ENCODE measurements at places on chromosomes 5 and 9.

DNA sequence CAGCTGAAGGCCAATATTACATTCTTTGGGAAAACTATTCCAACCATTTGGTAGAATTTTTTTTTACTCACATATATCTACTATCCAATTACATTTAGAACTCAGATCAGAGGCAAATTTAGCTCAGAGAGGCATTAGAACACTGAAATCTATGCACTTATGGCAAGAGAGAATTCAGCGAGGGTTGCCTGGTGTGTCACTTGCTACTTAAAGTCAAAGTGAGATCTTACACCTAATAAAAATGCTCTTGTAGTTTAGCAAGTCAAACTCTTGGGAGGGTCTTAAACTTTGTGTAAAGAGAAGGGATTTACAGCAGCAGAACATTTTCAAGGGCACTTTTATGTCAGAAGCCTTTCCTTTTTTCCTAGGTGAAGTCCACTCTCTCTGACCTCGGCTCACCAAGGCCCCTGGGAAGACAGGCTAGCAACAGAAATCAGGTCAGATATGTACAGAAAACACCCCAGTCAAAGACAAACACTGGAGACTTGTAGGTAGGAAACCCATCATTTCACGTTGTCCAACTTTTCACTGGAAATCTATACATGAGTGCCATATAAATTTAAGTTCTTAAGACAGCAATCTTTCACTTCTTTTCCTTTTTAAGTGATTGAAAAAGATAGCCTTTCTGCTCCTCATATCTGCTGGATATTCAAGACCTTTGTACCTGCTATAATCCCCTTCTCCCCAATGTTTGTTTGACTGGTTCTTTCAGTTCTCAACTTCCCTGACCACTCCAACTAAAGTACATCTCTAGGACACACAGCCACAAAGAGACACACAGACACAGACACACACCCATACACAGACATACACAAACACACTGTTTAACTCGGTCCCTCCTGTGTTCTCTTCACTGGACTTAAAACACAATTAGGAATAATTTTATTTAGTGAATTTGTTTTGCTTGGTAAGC is 635.8 kb downstream of the PDE4D start:
- DNase-seq: no peak

- DNase-seq: no peak
Observed at GRCh38 chr5:74386571-74387334, 253.8 kb downstream of the ENC1 start.

DNA sequence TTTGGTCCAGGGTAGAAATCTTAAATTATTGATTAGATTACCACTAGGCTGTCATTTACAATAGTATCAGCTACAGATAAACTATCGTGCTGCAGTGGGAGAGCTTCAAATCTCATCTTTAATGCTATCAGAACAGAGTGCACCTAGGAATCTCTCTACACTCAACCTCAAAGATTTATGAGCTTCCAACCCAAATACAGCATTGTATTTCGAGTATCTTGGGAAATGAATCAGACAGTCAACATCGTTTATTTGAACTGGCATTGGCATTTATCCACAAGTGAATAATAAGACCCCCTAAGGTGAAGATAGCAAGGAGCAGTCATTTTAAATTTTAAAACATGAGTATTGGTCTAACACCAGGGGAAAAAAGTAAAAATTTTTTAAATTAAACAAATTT is 1203.2 kb downstream of the CDH12 start:
- no peak for DNase-seq

GRCh38 chr9:125428902-125429467 is 167.4 kb downstream of the GAPVD1 start:
- no peak for DNase-seq

DNA sequence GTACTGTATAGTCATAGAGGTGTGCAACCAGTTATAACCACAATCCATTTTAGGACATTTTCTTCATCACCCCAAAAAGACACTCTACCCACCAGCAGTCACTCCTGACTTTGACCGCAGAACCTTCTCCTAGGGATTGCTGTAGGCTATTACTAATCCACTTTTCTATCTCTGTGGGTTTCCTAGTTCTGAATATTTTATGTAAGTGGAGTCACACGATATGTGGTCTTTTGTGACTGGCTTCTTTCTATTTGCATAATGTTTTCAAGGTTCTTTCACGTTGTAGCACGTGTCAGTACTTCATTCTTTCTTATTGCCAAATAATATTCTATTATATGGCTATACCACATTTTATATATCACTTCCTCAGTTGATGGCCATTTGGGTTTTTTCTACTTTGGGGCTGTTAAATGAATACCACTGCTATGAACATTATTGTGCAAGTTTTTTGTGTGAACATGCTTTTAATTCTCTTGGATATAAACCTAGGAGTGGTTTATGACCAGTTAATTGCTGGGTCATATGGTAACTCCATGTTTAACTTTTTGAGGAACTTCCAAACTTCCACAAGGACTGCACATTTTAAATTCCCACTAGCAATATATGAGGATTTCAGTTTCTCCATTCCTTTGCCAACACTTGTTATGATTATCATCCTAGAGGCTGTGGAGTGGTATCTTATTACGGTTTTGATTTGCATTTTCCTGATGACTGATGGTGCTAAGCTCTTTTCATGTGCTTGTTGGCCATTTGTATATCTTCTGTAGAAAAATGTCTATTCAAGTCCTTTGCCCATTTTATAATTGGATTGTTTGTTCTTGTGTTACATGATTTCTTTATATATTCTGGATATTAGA is 37.8 kb downstream of the MRRF start:
- DNase-seq: no peak

GRCh38 chr9:7979611-7980010 is 180.0 kb upstream of the DMAC1 start:
- no peak for DNase-seq

DNA sequence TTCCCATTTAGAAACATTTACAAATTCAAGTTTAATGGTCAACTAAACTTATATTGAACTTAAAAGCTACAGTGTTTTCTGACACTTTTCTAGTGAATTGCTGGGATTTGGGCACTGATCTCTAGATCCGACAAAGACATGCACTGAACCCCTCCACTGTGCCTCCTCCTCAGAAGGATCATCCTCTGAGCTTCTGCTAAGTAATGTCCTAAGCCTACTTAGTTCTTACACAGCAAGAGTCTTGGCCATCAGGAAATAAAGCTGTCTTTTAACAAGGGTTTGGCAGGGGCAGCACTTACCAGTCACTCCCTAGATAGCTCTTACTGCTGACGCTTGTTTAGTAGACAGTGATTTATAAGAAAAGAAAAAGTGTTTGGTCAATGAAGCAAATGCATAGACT is 50.5 kb downstream of the FAM81B start:
- DNase-seq: no peak

- no peak for DNase-seq
Observed at GRCh38 chr5:147760086-147760875, 22.2 kb downstream of the JAKMIP2 start.

DNA sequence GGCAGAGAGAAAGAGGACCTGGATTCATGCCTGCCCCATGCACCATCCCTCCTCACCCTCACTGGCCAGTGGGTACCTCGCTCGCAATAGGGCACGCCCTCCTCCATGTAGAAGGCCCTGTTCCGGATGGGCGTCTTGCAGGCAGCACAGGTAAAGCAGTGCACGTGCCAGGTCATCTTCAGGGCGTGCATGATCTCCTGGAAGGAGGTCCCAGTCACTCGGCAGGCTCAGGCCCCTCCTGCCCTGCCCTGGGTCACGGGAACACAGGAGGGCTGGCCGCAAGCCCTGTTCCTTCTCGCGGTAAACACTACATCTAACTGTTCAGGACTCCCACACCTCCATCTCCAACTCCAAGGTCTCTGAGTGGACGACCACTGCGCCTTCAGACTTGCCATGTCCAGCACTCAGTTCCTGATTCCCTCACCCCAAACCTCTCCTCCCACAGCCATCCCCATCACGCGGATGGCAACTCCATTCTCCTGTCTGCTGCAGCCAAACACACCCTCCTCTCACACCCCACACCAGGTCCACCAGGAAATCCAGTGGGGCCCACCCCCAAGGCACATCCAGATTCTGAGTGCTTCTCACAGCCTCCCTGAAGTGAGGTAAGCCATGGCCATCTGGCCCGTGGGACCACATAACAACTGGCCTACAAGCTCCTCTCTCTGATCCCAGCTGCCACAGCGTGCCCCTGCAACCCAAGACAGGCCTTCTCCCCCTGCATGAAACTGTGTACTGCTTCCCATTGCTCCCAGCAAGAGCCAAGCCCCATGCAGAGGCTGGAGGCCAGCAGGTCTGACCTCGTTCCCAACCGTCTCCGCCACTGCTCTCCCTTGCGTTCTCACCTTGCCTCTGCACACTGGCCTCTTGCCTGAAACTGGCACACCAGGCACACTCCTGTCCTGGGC is 10.8 kb upstream of the DBN1 start:
- no peak for DNase-seq

DNA sequence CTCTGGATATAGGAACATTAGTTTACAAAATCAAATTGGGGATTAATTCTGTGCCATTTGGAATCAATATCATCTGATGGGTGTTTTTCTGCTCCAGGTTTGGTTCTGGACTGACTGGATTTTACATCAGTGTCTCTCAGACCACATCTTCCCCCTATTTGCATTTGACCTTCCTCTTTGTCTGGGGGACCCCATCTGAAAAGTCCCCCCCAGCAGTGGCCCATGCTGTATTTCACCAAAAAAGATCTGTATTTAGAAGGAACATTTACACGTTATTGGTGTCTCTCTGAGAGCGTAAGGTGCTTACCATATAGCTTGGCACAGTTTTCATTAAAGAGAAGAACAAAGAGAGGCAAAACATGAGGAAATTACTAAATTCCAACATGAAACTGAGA is 215.6 kb upstream of the CLINT1 start:
- no peak for DNase-seq

DNA sequence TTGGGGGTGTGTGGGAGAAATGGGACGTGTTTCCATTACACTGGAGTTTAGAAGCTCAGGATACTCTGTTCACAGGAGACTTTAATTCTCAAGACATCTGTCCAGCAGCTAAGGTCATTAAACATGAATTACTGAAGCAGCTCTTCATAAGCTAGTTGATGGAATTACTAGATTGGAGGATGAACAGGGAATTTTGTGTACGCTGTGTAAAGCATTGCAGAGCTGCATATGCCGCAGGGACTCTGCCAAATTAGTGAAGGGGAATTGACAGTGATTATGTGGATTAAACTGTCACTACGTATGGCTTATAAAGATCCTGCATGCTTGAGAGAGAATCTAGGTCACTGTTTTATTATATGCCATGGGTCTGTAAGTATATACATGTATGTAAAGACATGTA is 177.5 kb upstream of the TBC1D2 start:
- DNase-seq: no peak

- DNase-seq: no peak
Observed at GRCh38 chr5:134649163-134649835, 714 bp downstream of the SEC24A start.

- no peak for DNase-seq
Observed at GRCh38 chr5:38506302-38506701, 50.1 kb downstream of the LIFR start.

DNA sequence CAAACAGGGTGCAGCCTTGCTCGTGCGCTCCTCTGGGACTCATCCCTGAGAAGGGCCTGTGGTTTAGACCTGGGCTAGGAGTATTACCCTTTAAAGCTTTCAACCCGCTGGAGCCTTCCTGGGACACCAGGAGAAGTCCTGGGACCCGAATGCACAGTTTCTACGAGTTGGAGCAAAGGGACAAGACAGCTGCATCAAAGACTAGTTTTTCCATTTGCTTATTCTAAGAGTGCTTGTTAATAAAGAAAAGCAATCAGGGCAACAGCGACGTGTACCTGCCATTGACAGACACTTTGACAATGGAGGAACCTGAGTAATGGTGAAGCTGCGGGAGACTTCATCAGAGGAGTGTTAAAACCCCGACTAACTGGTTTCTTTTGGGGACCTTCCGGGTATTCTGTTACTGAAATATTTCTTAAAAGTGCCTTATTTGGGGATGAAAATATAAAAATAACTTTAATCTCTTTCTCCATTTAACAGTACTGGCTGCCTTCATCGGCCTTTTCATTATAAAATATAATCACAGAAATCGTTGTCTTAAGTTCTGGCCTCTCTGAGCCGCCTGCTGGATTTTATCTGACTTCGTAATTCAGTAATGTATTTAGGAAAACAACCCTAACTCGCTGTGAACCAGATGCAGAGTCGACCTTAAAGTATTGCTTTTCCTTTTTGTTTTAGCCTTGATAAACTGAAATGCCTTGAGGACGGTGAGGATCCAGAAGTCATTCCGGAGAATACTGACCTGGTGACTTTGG is 732 bp downstream of the SNAPC3 start:
- no peak for DNase-seq

DNA sequence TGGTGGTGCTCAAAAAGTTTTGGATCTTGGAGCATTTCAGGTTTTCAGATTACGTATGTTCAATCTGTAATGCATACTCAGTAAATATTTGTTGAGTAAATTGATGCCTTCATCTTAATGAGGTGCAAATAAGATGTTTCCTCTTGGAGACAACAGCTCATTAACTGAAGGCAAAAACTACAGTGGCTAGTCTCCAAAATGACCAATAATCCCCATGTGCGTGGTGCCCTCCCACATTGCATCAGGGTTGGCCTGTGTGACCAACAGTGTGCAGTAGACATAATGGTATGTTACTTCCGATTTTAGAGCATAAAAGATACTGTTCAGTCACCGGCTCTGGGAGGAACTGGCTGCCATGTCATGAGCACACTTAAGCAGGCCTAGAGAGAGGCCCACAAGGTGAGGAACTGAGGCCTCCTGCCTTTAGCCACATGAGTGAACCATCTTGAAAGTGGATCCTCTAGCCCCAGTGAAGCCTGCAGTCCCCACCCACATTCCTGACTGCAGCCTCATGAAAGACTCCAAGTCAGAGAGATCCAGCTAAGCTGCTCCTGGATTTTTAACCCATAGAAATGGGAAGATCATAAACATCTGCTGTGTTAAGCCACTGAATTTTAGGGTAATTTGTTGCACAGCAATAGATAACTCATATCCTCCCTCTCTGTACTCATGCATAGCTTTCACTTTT is 55.7 kb downstream of the LIFR start:
- no peak for DNase-seq

DNA sequence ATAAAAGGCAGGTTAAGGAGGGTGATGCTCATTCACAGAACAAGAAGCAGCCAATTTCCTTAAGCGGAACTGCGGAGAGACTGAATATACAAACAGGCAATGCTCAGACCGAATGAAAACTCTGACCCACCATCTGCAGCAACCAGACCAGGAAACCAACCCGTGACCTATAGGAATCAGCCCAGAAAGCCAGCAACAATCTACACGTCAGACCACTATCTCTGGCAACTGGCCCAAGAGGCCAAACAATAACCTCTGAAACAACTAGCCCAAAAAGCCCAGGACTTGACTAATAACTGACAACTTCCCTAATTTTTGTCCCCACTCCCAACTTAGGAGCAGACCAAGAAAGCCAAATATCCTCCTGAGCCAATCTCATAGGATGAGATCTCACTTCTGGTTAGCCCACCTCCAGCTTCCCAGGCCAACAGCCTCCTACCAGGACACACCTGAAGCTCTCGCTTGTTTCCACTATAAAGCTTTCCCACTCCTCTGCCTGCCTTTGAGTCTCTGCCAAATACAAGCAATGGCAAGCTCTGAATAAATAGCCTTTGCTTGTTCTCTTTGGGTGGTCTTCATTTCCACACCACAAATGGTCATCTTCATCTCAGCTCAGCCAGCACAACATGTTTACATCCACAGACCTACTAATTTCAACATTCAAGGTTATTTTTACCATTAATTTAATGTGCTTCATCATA is 168.5 kb downstream of the HSD17B3 start:
- DNase-seq: no peak

GRCh38 chr9:99474186-99474585 is 252.1 kb downstream of the SEC61B start:
- DNase-seq: no peak
